ENCODE measurements at places on chromosomes 3 and 15.

DNA sequence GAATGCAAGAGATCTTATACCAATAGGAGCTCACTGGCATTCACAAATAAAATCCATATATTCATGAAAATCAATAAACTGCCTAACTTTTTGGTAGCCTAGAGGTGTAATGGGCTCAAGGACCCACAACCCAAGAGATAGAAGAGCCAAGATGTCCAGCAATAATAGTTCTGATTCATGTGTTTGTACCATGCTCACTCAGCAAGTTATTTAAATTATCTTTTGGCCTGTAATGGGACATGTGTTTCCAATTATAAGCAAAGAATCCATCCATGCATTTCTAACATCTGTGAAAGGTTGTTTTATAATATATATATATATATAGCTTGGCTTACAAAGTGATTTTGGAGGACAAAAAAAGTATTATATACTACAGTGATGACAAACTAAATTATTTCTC is 29.7 kb upstream of the SHC4 start:
- DNase-seq: no peak

DNA sequence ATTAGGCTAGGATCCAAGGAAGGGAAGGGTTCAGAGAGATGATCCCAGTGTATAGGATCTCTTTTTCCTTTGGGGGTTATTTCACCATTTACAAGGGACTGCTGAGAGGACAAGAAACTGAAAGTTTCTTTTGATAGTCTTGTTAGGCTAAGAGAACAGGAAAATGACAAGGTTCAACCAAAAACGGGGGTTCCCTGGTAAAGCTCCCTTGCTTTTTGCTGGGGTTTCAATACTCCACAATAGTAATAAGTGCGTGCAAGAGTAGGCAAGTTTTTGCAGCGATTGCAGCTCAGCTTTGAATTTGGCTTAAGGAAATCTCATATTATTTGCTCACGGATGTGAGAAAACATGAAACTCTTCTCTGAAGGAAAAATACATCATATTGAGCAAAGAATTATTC is 18.8 kb upstream of the SUSD5 start:
- no peak for DNase-seq

- no peak for DNase-seq
Observed at GRCh38 chr3:188342991-188343732, 189.2 kb downstream of the LPP start.

GRCh38 chr3:12993517-12994356 is 79.5 kb downstream of the IQSEC1 start:
- DNase-seq: no peak

DNA sequence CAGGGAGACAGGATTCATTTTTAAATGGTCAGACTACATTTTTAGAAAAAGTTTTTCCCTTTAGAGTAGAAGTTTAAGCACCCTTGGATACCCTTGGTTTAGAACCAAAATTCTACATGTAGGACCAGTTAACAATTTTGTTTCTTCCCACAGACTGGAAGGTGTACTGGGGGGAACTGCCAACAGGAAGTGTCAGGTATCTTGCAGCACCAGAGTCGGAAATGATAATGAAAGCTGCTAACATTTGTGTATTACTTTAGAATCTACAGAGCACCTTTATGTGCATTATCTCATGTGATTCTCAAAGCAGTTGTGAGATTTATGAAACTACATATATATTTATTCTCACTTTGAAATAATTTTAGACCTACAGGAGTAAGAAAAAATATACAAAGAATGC is 21.5 kb downstream of the SPRED1 start:
- DNase-seq: no peak
